ENCODE measurements at places on chromosomes 1 and 21.
A peak's percentile ranks its signal among the peaks of the same experiment; 100 is the strongest.

DNA sequence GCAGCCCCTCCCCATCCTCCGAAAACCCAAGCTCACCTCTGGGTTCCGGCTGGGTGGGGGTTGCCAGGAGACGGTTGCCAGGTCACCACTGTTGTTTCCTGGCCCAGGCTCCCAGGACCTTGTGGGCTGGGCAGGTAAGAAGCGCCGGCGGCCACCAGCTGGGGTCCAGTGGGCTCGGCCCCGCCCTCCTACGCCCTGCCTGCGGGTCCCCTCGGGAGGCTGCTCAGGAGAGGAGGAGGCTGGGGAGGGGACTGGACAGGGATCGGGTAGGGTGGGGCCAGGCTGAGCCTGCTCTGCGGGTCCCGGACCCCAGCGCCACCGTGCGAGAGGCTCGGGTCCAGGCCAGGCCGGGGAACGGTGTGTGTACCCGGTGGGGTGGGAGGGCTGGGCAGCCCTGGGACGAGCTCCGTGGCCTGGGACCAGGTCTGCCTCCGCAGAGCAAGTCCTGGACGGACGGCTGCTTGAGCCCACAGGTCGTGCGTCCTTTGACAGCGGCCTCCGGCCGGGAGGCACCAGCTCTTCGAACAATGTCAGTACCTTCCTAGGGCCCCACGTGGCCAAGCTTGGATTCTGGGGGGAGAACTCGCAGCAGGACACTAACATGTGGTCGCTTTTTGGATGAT lies at the start of gene TTLL10:
Gene TTLL10, plus strand, starts transcription at position 88 of the 623 bp plus-strand sequence. CDS start 5,336 bp downstream, outside the sequence.
- DNase-seq: no peak

DNA sequence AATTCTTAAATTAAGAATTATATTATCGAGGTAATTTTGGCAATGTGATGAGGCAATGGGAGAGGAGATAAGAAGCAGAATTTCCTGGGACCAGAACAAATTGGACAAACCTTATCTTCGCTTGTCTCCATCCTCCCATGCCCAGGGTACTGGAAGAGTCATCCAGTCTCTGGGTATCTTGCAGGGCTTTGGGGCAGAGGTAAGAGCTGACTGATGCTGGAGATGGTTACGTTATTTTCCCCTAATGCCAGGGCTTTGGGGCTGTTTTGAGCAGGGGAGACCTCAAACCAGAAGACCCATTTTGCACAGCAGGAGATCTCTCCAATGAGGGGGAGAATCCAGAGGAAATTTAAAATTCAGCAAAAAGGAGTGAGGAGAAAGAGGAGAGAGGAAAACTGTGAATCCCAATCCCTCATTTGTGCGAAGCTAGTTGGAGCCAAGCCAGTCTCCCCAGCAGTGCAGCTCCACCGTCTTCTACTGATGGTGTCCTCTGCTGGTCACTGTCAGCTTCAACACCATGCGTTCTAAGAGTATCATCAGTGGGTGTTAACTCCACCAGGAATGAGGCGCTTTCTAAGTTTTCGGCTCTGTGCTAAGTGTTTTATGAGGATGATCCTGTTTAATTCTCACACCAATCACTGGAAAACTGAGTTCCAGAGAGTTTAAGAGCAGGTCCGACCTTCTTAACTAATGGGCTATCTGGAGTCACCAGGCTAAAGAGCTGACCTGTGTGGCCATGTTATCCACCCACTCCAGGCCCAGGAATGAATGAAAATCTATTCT lies 86.8 kb upstream of the CD34 start:
- peak; percentile 85 for DNase-seq

- no peak for DNase-seq
These were observed 14.1 kb upstream of the TRAPPC10 start for GRCh38 chr21:43997766-43998742.

DNA sequence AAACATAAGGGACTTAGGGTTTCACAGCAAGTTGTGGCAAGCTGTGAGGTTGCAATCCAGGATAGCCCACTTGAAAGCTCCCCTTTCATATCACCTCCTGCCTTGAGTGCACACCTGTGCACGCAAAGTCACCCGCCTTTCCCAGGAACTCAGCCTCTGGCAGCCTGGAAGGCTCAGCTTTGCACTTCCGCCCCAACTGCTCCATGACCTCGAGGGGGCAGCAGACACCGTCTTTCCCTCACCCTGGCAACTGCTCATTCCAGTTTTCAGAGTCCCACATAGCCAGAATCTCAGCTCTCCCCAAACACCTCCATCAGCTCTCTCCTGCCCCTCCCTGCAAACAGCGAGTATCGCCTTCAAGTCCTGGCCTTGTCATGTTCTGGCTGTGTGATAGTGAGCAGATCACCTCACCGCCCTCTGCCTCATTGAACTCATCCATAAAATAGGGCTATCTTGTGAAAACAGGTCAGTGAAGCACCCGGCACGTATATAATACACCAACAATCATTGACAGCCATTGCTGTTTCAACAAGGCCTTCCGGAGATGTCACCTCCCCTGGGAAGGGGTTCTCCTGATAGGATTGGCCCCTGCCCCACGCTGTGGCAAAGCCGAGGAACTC lies 32.2 kb upstream of the EPB41 start:
- peak; percentile 89 for DNase-seq

DNA sequence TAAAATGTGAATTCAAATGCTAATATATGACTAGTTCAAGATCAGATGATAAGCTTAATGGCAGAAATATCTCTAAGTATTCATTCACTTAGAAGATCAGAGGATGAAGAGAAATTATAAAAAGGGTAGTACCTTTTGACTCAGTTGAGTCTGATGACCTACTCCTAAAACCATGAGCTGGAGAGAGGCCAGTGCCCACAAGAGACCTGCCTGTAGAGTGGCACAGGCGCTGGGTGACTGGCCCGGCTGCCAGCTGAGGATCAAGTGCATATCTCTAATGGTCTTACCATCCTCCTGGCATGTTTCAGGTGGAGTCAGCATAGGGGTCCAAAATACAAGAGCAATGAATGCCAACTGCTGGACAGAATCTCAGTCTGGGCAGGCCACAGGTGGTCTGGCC lies 14.1 kb downstream of the DDAH1 start:
- no peak for DNase-seq

DNA sequence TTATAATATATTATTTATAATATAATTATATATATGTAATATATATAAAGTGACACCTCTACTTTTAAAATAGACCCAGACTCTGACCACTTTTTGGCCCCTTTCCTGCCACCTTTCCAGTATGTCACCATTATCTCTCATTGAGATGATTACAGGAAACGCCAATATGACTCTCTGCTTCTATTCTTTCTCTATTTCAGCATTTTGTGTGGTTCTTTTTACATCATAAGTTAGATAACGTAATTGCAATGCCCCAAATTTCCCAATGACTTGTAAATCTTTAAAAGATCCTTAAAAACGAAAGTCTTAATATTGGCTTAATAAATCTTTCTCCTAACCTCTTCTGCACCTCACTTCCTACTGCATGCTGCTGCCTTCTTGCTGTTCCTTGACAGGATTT lies 8.1 kb upstream of the GBP5 start:
- DNase-seq: no peak

DNA sequence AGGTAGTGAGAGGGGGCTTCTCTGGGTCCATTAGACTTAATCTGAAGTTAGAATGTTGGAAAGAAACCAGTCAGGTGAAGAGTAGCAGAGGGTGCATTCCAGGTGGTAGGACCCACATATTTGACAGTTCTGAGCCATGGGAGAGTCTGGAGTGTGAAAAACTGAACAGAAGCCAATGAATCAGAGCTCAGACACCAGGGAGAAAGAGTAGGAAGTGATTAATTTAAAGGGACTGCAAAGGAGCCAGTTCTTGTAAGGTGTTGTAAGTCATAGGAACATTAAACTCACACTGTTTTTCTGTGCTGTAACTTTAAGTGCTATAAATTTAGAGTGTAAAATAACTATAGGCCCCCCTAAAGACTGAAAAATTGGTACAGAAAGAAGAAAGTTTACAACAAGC lies 5.9 kb upstream of the DHX9 start:
- DNase-seq: no peak

GRCh38 chr1:19396280-19396679 lies 84.2 kb downstream of the SLC66A1 start:
- DNase-seq: no peak

DNA sequence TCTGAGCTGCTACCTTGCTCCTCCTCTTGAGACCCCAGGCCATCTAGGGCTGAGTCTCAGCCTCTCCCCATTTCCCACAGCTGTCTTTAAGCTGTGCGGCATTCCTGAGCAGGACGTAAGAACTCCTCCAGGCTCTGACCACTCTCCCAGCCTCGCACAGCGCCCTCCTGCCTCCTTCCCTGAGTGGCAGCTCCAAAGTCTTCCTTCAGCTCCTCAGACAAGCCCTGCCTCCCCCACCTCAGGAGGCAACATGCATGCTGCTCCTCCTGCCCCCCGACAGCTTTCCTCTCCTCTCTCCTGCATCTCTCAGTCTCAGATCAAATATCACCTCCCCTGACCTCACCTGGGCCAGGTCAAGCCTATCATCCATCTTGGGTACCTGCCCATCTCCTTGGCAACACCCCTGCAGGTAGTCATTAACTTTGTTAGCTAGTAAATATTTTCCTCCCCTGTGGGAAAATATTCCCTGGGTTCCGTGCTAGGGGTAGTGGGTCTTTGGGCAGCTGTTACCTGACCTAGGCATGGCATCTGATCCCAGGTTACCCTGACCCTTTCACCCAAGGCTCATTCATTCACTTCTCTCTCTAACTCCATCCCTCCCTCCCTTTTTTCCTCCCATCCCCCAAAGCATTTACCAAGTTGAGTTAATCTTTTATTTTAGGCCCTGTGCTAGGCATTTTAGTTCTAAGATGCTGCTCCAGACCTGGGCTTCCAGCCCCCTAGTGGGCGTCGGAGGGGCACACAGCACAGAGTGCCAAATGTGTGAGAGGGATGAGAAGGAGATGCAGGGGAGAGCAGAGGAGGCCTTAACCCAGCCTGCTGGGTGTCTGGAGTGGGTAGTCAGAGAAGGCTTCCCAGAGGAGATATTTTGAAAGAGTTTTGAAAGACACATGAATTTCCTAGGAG lies 419.9 kb downstream of the PTPRU start:
- no peak for DNase-seq

DNA sequence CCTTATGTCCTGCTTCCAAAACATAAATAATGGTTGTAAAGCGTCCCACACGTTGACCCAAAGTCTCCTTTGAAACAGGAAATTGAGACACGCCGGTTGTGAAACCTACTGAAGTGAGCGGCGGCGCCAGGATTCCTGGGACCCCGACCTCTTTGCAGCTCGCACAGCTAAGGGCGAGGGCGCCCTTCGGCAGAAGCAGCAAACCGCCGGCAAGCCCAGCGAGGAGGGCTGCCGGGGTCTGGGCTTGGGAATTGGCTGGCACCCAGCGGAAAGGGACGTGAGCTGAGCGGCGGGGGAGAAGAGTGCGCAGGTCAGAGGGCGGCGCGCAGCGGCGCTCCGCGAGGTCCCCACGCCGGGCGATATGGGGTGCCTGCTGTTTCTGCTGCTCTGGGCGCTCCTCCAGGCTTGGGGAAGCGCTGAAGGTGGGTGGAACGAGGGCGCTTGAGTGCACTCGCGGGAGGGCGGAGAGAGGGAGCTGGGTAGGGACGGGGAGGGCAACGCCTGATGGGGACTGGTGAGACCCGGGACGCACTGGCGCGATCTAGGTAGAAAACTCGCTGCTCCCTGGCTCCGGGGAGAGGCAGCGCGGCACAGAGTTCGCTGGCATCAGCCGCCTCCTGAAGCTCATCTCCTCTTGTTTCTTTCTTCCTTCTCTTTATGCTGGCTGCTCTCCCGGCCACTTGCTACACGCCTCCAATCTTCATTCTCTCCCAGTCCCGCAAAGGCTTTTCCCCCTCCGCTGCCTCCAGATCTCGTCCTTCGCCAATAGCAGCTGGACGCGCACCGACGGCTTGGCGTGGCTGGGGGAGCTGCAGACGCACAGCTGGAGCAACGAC lies at the start of gene CD1D:
Gene CD1D, plus strand, starts transcription at position 155 of the 836 bp plus-strand sequence. Its CDS starts 207 bp downstream, at position 362.
- DNase-seq: peak; percentile 47

GRCh38 chr1:51190961-51191360 lies 45.1 kb upstream of the RNF11 start:
- DNase-seq: no peak

GRCh38 chr1:163036671-163037070 lies 32.5 kb upstream of the RGS4 start:
- DNase-seq: no peak

GRCh38 chr1:214326406-214326805 lies 45.4 kb downstream of the SMYD2 start:
- no peak for DNase-seq

DNA sequence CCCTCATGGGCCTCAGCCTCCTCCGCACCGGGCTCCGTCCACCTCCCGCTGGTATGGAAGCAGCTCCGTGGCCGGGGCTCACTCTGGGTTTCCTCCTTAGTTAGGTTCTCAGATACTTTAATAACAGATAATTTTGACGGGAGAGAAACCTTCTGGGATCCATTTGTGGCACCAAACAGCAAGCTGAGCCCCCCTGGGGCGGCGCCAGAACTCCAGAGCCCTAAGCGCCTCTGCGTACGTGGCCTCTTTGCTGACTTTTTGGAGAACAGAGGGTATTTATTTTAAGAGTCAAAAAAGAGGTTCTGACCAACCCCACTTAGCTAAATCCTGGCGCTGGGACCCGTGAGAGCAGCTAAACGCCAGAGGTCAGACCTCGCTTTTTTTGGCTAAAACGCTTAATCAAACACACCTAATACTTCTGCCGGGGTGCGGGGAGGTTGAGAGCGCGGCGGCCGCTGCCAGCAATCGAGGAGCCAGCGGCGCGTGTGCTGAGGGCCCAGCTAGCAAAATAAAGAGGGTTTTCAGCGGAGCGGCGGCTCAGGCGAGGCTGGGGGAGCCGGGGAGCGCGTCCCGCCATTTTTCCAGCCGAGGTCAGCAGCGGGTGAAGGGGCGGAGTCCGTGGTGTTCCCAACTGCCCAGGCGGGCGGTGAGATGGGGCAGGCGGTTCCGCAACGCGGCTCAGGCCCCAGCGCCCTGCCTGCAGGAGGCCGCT lies 171.7 kb downstream of the PRDM16 start:
- no peak for DNase-seq

- no peak for DNase-seq
These were observed 14.7 kb downstream of the RUNX1 start for GRCh38 chr21:35034203-35034926.

DNA sequence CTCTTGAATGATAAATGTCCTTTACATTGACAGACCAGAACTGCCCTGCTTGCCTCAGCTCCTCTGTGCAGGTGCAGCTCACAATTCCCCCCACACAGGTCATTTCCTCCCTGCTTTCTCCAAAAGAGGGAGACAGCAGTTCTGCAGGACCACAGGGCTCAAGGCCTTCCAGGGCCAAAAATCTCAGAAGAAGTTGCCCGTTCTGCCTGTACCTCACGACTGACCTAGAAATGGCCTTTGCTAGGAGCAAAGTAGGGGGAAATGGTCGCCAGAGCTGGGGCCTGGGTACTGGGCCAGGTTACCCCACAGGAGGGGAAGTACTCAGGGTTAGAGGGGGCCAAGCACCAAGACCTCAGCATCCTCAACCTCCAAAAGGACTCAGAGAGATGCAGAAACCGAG lies 11.1 kb downstream of the RNU1-2 start:
- no peak for DNase-seq

DNA sequence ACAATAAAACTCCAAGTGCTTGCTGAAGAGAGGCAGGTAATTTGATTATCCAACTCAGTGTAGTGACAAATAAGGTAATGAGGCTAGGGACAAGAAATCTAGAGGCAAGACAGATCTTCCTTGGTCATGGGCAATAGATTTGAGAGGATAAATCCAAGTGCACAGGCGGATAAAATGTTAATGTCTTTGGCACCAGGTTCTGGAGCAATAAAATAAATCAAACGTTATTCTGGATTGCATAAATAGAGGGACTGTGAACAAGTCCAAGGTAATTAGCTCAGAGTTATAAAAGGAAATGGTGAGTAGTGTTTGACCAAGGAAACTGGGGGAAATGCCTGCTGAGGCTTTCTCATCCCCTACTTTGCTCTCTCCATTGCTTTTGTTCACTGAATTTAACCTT lies 329.3 kb upstream of the PROX1 start:
- no peak for DNase-seq

GRCh38 chr1:26367441-26367840 lies 5.1 kb downstream of the ZNF683 start:
- no peak for DNase-seq
